ENCODE measurements at places on chromosomes 1 and 21.

DNA sequence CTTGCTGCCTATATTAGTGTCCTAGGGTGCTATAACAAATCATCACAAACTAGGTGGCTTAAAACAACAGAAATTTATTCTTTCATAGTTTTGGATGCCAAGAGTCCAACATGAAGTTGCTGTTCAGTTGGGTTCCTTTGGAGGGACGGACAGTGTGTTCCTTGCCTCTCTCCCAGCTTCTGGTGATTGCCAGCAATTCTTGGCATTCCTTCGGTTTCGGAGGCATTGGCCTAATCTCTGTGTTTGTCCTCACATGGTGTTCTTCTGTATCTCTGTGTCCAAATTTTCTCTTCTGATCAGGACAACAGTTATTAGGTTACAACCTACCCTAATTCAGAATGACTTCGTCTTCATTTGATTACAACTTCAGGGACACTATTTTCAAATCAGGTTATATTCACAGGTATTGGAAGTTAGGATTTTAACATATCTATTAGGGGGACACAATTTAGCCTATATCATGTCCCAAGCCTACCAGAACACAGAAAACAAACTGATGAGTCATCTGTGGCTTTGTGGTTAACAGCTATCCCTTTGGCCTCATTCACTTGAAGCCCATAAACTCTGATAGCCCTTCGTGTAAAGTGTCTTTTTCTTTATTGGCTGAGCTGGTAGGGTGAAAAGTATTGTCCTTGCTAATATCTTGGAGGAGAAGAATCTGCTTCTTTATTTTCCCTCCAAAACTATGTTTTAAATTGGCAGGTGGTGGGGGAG is 83.2 kb upstream of the PAPPA2 start:
- DNase-seq, result no peak

DNA sequence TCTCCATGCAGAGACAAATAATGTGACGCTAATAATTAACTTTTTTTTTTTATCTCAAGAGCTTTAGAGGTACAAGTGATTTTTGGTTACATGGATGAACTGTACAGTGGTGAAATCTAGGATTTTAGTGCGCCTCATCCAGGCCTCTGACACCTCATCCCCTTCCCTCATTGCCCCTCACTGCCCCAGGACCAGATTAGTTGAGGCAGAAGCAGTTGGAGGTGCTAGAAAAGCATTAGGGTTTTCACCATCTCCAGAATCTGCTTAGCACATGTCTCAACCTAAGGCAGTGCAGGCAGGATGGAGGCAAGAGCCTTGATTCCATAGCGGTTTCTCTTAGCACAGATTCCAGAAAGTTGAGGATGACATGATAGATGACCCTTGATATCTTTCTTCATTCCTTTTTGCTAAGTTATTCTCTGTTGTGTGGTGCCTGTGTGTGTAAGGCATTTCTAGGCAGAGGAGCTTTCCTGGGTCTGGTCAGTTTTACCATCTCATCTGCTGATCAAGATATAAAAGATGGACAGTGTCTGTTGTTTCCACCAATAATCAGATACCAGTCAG is 16.3 kb upstream of the IL10 start:
- no peak for DNase-seq

- DNase-seq, result no peak
Measured at GRCh38 chr1:110243574-110243973, 33.5 kb downstream of the KCNC4 start.

DNA sequence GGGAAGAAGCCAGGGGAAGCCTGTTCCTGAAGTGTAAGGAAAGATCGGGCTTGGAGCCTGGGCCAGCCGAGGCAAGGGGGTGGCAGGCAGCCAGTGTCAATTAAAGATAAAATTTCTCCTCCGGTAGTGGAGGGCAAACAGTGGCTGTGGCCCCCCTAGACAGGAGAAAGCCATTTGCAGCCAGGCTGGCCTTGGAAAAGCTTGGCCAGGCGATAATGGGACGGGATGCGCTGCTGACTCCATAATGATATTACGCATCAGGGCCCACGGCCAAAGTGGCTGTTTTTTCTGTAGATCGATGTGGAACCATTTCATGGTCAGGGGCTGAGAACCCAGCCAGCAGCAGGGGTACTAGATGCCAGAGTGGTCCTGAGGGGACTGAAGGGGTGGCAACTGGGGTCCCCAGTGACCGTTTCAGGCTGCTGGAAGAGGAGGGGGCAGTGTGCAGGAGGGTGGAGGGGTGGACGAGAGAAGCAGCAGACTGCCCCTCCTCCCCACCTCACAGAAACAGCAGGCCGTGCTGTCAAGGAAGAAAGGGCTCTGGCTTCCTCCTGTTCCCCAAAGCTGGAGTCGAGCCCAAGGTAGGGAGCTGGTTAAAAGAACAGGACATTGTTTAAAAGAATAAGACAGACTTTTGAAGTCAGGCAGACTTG is 25.2 kb downstream of the KCNC4 start:
- no peak for DNase-seq

DNA sequence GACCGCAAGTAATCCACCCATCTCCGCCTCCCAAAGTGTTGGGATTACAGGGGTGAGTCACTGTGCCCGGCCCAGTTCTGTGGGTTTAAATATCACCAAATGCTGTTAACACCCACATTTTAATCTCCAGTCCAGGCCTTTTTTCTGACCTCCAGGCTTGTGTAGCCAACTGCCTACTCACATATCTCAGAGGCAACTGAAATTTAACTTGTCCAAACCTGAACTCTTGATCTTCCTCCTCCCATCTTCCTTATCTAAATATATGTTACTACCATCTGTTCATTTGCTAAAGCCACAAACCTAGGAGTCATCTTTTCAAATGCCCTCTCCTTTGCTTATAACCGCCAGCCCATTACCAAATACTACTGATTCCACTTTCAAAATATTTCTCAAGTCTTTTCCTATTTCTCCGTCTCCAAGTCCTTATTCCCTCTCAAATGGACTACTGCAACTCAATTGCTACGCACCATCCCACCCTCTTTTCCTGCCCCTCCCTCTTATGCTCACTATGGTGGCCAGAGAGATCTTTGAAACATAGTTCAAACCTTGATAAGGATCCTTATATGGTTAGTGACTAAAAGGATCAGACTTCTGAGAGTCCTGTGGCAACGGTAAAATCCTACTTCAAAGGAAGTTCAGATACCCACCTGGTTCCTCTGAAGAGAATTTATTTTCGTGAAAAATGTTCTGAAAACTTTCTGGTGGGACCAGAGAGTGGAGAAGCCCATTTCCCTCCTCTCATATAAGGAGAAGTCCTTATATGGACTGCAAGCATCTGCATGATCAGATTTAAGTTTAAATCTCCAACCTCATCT is 78.5 kb upstream of the CDC42BPA start:
- no peak for DNase-seq
